Esophagus muscularis mucosa (tissue), 4 donors: ENCODE measurements at places on chromosomes 4 and X. TPM values are rescaled to one million over a fixed set of nuclear protein-coding genes. Genes with fewer than 3 reads are reported as not detected.
A peak's percentile ranks its signal among the peaks of the same experiment; 100 is the strongest.

DNA sequence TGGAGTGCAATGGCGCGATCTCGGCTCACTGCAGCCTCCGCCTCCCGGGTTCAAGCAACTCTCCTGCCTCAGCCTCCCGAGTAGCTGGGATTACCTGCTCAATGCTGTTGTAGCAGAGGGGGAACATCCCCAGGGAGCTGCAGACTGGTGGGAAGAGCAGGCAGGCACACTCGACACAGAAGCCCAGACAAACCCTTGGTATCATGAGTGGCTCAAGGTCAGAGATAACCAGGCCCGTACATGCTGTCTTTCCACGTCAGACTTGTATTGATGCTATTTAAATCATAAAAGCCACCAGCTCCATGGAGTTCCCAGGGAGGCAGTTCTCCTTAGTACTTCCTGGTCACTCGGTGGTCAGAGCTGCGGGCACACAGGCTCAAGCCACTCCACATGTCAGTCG lies 33.2 kb downstream of the TRIML2 start:
- H3K36me3 ChIP-seq, result no peaks in the 10 kb centered on the region
- H3K4me1 ChIP-seq, result no peaks in the 10 kb centered on the region
- no peak overlapping the region for H3K4me3 ChIP-seq

GRCh38 chr4:87679449-87680169 lies 29.5 kb downstream of the DMP1 start:
- H3K4me1 ChIP-seq, result no peaks in the 10 kb centered on the region
- no peak for DNase-seq
- no peaks in the 10 kb centered on the region for H3K27me3 ChIP-seq
- H3K27ac ChIP-seq, result no peak overlapping the region
- H3K4me3 ChIP-seq, result no peak overlapping the region

The CUL4B gene
- 39.3 TPM for total RNA-seq

- no peak for DNase-seq
- peak overlapping the region; percentile 91 for H3K4me3 ChIP-seq
- no peaks in the 10 kb centered on the region for H3K27me3 ChIP-seq
- H3K27ac ChIP-seq, result peak overlapping the region; percentile 83
- no peaks in the 10 kb centered on the region for H3K36me3 ChIP-seq
These were observed 1.6 kb downstream of the SCD5 start for GRCh38 chr4:82797040-82797404.

GRCh38 chrX:1528884-1529203 lies 8.1 kb downstream of the P2RY8 start:
- H3K27ac ChIP-seq, result no peak overlapping the region
- no peak overlapping the region for H3K4me3 ChIP-seq
- no peaks in the 10 kb centered on the region for H3K4me1 ChIP-seq
- no peaks in the 10 kb centered on the region for H3K36me3 ChIP-seq

GRCh38 chrX:155028129-155028528 lies 1.5 kb downstream of the FUNDC2 start:
- DNase-seq, result no peak
- peaks cover 9% of the 10 kb centered on the region for H3K4me1 ChIP-seq
- H3K27me3 ChIP-seq, result no peaks in the 10 kb centered on the region
- peak overlapping the region; percentile 93 for H3K27ac ChIP-seq

DNA sequence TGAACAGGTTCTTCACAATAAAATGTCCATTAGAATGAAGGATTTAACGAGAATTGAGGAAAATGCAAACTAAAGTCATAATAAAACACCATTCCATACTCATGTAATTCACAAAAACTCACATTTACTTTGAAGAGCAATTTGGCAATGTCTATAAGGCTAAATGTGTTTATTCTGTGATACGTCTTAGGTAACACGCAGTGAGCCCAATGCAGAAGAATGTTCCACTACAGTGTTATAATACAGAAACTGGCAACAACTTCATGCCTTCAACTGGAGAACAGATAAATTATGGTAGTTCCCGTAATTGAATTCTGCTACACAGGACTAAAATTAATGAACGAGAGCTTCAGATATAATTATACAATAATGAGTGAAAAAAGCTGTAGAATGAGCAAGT lies 17.4 kb downstream of the ADH5 start:
- no peak for DNase-seq
- peaks cover 14% of the 10 kb centered on the region for H3K4me1 ChIP-seq
- H3K27ac ChIP-seq, result peak overlapping the region; percentile 62
- no peak overlapping the region for H3K4me3 ChIP-seq
- H3K27me3 ChIP-seq, result no peaks in the 10 kb centered on the region

The TREX2 gene
- total RNA-seq, result 2.3 TPM

DNA sequence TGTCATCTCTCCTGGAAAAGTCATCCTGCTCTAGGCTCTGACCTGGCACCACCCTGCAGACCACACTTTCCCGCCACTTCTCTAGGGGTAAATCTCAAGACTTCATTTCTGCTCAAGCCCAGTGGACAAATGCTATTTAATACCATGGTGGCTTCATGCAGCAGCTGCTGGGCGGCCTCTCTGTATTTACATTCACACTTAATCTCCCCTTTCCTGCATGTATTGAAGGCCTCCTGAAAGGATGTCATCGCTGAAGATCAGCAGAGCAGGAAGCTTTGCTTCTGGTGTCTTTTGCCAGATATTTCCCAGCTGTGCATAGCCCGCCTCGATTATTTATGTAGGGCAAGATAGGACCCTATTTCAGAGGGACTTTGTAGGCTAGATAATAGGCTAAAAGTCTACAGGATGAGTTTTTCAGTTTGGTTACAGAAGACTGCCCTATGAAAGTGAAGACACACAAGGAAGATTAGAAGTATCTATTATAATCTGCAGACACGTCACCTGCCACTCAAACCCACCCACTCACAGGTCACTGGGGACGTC lies 17.2 kb downstream of the PROM1 start:
- H3K27ac ChIP-seq, result no peak overlapping the region
- H3K27me3 ChIP-seq, result no peaks in the 10 kb centered on the region
- no peaks in the 10 kb centered on the region for H3K4me1 ChIP-seq

The CT47A1 gene
- total RNA-seq, result not detected

- DNase-seq, result no peak
- no peaks in the 10 kb centered on the region for H3K27me3 ChIP-seq
- no peaks in the 10 kb centered on the region for H3K36me3 ChIP-seq
- H3K4me1 ChIP-seq, result no peaks in the 10 kb centered on the region
- H3K4me3 ChIP-seq, result no peak overlapping the region
These were observed 158.1 kb downstream of the SOX3 start for GRCh38 chrX:140346729-140347128.

GRCh38 chrX:81336455-81337152 lies 134.7 kb downstream of the SH3BGRL start:
- no peaks in the 10 kb centered on the region for H3K36me3 ChIP-seq
- no peak overlapping the region for H3K4me3 ChIP-seq
- H3K27me3 ChIP-seq, result no peaks in the 10 kb centered on the region
- H3K4me1 ChIP-seq, result peaks cover 20% of the 10 kb centered on the region

- no peak overlapping the region for H3K27ac ChIP-seq
- no peaks in the 10 kb centered on the region for H3K4me1 ChIP-seq
- H3K4me3 ChIP-seq, result no peak overlapping the region
- no peaks in the 10 kb centered on the region for H3K27me3 ChIP-seq
These were observed 62.5 kb downstream of the PPEF1 start for GRCh38 chrX:18769812-18770573.

- H3K27ac ChIP-seq, result no peak overlapping the region
- no peaks in the 10 kb centered on the region for H3K36me3 ChIP-seq
- no peaks in the 10 kb centered on the region for H3K4me1 ChIP-seq
These were observed 292.8 kb upstream of the BOD1L1 start for GRCh38 chr4:13920111-13920875.

GRCh38 chrX:42128587-42128986 lies 205.2 kb upstream of the CASK start:
- no peaks in the 10 kb centered on the region for H3K4me1 ChIP-seq
- no peak overlapping the region for H3K27ac ChIP-seq
- no peaks in the 10 kb centered on the region for H3K27me3 ChIP-seq

The GDPD2 gene
- not detected for total RNA-seq

DNA sequence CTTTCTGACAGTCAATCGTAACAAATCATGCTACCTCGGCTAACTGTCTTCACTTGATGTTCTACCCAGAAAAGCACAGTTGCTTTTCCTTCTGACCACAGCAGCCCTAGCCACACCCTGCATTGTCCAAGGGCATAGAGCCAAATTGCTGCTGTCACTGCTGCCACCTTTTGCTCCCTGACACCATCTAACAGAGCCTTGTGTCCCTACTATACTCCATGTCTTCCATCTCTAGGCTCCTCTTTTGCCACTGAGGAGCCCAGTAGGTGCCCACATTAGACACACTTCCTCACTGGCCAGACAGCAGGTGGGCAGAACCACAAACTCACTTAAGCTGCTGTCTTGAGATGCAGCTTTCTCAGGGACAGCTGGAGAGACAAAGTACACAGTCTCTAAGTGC lies 91.4 kb downstream of the ANXA3 start:
- H3K36me3 ChIP-seq, result no peaks in the 10 kb centered on the region
- peaks cover 34% of the 10 kb centered on the region for H3K4me1 ChIP-seq
- H3K4me3 ChIP-seq, result no peak overlapping the region

- H3K36me3 ChIP-seq, result no peaks in the 10 kb centered on the region
- no peak overlapping the region for H3K4me3 ChIP-seq
- H3K27ac ChIP-seq, result no peak overlapping the region
- no peak for DNase-seq
- no peaks in the 10 kb centered on the region for H3K27me3 ChIP-seq
- H3K4me1 ChIP-seq, result peaks cover 7% of the 10 kb centered on the region
These were observed 28.1 kb downstream of the MCUB start for GRCh38 chr4:109588176-109588575.

DNA sequence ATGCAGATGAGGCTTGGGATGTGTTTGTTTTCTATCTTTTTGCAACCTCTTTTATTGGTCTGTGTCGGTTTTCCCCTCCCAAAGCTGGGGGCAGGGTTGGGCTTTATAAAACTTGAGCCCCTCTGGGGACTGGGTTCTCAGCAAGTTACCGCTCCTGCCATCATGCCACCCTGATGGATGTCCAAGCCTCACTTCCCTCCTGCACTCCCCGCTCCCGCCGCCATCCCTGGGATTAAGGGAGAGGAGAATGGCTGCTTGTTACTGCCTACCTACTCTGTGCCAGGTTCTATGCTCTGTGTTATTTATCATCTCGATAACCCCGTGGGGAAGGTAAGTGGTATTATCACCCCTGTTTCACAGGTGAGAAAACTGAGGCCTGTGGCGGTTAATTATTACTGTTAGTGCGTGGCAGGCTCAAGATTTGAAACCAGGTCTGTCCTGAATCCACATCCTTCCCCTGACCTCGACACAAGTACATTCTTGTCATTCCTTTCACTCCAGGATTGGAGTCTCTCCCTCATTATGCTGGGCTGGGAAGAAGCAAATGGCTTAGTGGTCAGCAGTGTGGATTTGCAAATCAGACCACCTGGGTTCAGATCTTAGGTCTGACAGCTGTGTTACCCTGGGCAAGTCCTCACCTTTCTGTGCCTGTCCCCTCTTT lies 4.5 kb downstream of the UBA1 start:
- peaks cover 55% of the 10 kb centered on the region for H3K36me3 ChIP-seq
- peak overlapping the region; percentile 48 for H3K27ac ChIP-seq
- peak overlapping the region; percentile 15 for H3K4me3 ChIP-seq

DNA sequence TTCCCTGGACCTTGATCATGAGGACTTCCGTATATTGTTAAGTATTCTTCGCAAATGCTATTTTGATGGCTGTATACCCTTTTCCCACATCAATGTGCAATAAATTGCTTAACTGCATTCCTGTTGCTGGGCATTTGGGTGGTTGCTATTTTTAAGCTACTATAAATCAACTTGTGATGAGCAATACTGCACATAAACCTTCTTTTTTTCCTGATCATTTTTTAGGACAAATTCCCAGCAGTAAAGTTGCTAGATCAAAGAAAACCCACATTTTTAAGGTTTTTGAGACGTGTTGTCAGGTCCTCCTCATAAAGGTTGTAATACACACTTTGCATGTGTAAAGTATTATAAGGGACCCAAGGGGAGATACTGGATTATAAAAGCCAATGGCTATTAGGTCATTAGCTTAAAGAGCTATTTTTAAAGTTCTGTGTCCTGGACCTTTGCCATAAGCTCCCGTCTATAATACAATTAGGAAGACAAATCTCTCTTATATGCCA lies 35.6 kb downstream of the LIMCH1 start:
- H3K27ac ChIP-seq, result peak overlapping the region; percentile 21
- H3K27me3 ChIP-seq, result no peaks in the 10 kb centered on the region
- no peak overlapping the region for H3K4me3 ChIP-seq
- H3K36me3 ChIP-seq, result no peaks in the 10 kb centered on the region
- no peak for DNase-seq
- H3K4me1 ChIP-seq, result peaks cover 56% of the 10 kb centered on the region

GRCh38 chr4:26001413-26001812 lies 87.4 kb downstream of the SMIM20 start:
- H3K36me3 ChIP-seq, result no peaks in the 10 kb centered on the region
- no peaks in the 10 kb centered on the region for H3K27me3 ChIP-seq
- H3K4me3 ChIP-seq, result no peak overlapping the region
- H3K27ac ChIP-seq, result no peak overlapping the region
- no peaks in the 10 kb centered on the region for H3K4me1 ChIP-seq
- no peak for DNase-seq
